ENCODE measurements at places on chromosomes 7 and 10.

DNA sequence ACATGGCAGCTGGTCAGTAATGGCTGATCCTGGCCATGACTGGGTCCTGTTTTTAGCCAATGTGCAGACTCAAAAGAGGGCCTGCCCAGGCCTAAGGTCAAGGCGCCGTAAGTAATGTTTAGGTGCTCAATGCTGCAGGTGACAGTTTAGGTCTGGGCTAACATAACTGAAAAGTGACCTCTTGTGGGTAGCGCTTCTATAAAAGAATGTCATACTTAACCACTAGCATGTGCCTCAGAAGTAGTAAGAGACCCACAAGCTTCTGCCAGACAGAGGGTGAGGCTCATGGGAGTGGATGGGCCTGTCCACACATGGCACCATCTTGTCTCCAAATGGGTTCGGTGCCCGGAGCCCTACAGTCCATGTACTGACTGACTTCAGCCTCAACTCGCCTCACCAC lies 90.5 kb upstream of the GSDME start:
- no peak for DNase-seq

- no peak for DNase-seq
Observed at GRCh38 chr7:140552240-140552679, 73.0 kb upstream of the MKRN1 start.

GRCh38 chr7:39535720-39536119 lies 30.5 kb upstream of the YAE1 start:
- no peak for DNase-seq

DNA sequence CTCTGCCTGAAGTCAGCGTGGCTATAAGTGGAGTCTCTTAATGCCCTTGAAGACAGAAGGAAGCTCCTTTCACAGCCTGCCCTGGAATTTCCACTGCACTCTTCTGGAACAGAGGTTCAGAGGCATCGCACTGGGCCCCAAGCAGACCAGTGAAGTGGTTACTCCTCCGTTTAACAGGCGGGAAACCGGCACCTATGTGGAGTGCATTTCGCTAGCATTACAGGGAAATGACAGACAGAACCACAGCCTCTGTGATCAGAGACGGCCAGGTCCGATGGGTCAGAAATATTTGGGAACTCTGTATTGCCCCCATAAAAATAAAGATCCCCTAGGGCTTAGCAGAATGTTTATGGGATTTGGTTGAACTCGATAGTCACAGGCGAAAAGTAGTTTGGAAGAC lies 406.9 kb upstream of the PRKCQ start:
- DNase-seq, result no peak

GRCh38 chr10:90960355-90960814 lies 39.5 kb upstream of the ANKRD1 start:
- no peak for DNase-seq
